ENCODE measurements at places on chromosomes 11 and 22.

GRCh38 chr22:46353483-46354105 lies 18.1 kb downstream of the TRMU start:
- DNase-seq: no peak

DNA sequence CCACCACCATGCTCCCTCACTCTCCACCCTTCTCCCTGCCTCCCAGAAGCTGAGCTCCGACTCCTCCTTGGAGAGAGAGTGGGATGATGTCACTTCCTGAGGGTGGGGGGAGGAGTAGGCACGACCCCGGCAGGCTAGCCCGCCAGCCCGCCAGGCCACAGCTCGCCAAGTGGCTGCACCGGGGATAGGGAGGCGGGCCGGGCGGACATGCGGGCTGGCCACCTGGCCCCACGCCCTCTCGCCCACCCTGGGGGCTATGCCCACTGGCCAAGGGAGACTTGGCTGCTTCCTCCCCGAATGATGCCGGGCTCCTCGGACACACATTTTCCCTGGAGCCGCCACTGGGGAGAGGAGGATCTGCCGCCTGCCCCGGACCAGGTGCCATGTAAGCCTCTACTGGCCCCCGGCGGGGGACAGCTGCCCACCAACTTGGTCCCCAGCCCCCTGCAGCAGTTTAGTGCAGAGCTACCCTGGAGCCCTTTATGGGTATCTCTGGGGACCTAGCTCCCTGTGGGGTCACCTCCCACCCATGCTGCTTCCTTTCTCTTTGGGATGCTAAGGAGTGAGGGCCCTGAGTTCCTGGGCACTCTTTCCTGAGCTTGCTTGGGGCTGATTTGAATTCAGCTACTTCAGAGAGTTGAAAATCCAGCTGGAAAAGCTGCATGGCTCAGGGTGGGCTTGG lies 33.7 kb upstream of the MYRF start:
- no peak for DNase-seq

DNA sequence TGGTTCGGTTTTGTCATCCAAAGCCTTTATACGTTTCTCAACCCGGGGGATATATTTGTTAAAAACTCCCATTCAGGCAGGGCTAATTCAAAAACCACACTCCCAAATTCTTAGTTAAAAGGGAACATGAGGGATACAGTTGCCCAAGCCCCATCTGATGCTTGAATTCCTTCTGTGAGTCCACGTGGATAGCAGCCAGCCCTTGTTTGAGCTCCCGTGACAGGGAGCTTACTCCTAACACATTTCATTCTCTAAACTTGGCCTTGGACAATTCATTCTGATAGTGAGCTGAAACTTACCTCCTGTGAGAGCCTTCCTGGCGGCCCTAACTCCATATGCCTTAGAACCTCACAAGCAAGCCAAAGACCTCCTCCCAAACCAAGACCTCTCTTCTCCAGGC lies 357.5 kb downstream of the TENM4 start:
- no peak for DNase-seq

- DNase-seq: no peak
These were observed 118.0 kb downstream of the SIK3 start for GRCh38 chr11:116980136-116980793.

DNA sequence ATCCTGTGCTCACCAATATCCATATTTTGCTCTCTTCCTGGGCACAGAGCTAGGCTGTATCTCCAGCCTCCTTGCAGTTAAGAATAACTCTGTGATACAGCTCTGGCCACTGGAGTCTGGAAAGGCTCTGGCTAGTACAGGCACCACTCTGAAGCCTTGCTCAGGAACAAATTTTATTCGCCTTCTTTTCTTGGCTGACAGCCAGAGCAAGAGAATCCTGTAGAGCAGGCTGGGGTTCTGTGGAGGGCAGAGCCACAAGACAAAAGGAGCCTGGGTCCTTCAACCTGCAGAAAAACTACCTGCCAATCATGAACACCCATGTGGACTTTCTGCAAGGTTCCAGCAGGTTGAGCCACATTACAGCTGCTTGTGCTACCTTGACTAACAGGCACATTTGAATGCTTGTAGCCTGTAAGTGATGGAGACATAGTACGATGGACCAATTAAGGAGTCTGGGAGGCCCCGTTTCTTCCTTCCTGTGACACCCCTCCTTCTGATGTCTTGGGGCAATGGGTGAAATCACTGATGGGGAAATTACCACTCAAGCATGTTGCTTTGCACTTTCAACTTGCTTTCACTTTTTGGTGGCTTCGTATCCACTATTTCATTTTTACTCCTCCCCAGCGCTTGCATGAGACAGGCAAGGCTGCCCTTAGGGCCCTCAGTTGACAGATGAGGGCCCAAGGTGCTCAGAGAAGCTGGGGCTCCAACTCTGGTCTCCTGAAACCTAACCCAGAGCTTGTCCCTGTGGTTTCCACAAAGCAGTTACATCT lies 267.2 kb upstream of the SYN3 start:
- DNase-seq: no peak

DNA sequence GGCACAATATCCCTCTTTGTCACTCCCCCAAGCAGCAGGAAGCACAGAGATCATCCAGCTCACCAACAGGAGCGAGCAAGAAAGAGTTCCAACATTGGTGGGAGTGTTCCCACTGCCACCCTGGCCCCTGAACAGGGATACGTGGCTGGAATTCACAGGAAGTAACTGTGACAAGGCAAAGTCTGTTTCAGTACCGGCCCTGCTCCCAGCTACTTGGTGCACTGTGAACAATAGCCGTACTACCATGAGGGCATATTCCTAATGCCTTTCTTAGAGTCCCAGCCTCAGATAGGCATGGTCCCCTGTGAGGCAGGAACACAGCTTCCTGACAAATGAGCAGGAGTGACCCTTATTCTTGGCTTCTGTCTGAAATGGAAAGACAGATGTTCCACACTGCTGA lies 1.8 kb upstream of the SLC37A2 start:
- DNase-seq: no peak

DNA sequence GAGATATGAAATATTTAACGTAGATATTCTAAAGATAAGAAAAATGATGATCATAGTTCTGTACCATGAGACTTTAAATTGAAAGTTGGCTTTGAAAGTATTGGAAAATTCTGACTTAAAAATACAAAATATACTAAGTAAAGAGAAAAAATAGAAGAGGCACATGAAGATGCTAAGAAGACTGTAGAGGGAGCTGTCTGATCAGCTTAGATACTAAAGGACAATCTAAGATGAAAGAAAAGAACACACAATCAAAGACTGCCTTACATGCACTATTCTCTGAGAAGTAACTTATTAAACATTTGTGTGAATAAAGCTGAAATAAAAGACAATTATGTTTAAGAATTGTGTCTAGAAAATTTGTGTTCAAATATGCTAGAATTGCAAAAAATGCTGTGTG lies 55.1 kb downstream of the RBMXL2 start:
- DNase-seq: no peak

- DNase-seq: no peak
These were observed 21.5 kb upstream of the RAG2 start for GRCh38 chr11:36619502-36619901.

- DNase-seq: no peak
These were observed 5.0 kb downstream of the SNX19 start for GRCh38 chr11:130911306-130911705.

GRCh38 chr11:6862961-6863360 lies at the start of gene OR10A2:
Gene OR10A2, plus strand, starts transcription at chr11:6863057. Its CDS starts 6,698 bp downstream, at chr11:6869755.
- no peak for DNase-seq

DNA sequence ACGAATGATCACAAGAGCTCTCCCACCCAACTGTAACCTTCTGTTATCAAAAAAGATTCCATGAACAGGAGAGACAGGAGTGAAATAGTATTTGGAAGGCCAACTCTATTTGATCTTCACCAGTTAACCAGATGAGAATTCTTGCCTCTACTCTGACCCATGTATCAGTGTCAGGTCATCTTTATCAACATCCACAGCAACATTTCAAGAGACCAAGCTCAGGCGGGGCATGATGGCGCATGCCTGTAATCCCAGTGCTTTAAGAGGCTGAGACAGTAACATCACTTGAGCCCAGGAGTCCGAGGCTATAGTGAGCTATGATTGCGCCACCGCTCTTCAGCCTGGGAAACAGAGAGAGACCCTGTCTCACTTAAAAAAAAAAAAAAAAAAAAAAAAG lies 62.3 kb downstream of the GAB2 start:
- DNase-seq: no peak

DNA sequence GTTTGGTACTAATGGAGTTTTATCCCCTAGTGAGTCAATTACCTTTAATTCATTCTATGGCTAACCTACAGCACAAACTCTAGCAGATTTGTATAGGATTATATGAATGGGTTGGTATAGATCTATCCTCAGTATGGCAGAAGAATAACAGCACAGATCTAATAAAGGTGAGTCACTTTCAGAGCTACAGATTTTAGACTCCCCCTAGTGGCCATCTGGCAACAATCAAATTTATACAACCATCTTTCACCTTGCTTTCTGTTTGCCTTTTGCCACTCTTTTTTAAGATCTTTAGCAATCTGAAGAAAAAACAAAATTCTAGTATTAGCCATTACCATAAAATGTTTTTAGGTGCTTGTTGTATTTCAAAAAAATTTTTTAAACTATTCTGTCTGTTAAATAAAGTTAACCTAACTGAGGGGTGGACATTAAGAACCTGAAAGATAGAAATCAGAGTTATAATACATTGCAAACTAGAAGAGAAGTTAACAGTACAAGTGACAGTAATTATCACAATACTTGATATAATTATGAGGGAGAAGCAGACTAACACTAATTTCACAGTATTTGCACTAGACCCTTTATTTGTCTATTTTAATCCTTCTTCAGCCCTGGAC lies 25.8 kb downstream of the DDIAS start:
- peak; percentile 70 for DNase-seq

DNA sequence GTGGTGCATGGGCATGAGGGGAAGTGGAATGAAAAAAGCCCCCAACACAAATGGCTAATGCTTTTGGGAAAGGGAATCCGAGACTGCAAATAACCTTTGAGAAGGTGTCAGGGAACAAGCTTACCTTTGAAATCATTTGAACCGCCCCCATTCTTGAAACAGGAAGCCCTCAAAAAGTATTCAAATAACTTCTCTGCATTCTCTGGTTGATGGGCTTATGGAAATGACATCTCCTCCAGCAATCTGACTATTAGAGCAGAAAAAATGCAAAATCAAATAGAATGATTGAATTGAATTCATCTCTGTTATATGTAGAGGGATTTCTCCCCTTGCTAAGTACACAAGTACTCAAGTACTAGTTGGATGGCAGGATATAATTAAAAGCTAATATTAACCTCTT lies 409.9 kb downstream of the TMEM135 start:
- no peak for DNase-seq

- no peak for DNase-seq
These were observed 293.5 kb downstream of the TMEM135 start for GRCh38 chr11:87331273-87331672.

GRCh38 chr22:39176714-39177455 lies 24.4 kb upstream of the CBX7 start:
- DNase-seq: no peak

GRCh38 chr11:129937592-129938238 lies 42.3 kb upstream of the NFRKB start:
- DNase-seq: no peak

DNA sequence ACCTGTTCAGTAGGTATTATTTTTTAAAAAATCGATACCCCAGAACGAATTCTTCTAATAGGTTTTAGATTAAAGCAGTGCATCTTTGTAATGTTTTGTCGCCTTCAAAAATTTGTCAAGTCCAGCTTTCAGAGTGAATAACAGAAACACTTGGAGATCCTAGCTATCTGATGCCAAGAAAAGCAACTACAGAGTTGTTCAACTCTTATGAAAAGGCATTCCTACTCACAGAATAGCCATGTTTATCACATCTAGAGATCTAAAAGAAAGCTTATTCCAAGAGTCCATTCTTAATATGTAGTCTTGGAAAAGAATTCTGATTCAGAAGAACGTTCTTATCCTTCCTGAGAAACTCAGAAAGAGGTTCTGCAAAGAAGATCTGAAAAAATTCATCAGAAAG lies 268.5 kb downstream of the TTC28 start:
- DNase-seq: no peak

GRCh38 chr22:44136786-44137185 lies 43.9 kb upstream of the PARVG start:
- DNase-seq: no peak

GRCh38 chr11:128893578-128894285 lies 2.6 kb downstream of the KCNJ5 start:
- DNase-seq: no peak

- peak; percentile 14 for DNase-seq
These were observed 113.2 kb upstream of the RAG2 start for GRCh38 chr11:36711104-36711825.

GRCh38 chr22:42062506-42063170 lies 8.0 kb downstream of the NAGA start:
- no peak for DNase-seq

- no peak for DNase-seq
These were observed 123.7 kb upstream of the NECTIN1 start for GRCh38 chr11:119852741-119853140.

GRCh38 chr11:47573321-47573720 lies 5.4 kb downstream of the KBTBD4 start:
- DNase-seq: no peak

GRCh38 chr11:12430351-12430750 lies 53.0 kb downstream of the PARVA start:
- no peak for DNase-seq

DNA sequence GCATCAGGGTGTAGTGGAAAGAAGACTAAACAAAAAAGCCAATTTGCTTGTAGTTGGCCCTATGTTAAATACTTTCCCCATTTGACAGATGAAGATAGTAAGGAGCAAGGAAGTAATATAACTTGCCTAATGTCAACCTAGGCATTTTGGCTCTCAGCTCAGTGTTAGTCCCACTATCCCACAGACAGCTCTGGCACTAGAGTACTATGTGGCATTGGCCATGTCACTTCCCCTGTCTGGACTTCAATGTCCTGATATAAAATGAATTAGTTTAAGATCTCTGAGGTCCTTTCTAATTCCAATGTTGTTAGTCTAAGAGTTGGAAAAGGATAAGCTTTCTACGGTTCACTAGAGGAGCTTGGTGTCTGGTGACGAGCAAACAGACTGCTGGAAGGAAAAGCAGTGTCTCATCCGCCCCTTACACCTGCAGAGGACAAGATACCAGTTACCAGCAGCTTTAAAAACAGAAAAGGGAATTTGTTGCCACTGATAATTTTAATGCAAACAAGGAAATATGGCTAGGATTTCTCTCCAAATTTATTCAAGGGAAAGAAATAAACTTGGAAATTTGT lies 92.5 kb downstream of the RELT start:
- DNase-seq: no peak

GRCh38 chr11:31542862-31543261 lies 33.3 kb downstream of the ELP4 start:
- DNase-seq: no peak

- DNase-seq: no peak
These were observed 91.5 kb upstream of the YWHAH start for GRCh38 chr22:31852691-31853421.

DNA sequence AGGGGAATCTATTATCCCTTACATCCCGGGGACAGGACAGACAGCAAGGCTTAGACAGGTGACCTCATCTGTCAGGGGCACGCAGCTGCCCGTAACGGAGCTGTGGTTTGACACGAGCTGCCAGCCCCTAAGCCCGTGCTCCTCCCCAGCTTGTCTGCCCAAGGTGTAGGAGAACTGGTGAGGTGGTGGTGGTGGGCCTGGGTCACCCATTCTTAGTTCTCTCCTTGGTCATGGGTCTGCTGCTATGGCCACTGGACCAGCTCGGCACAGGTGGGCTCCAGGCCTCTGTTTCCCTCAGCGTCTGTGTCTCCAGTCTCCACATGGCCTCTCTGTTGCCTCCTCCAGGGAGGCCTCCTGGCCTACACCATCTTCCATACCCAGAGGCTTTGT lies 5.4 kb downstream of the PARVG start:
- DNase-seq: no peak

- DNase-seq: no peak
These were observed 232.0 kb downstream of the CEP164 start for GRCh38 chr11:117559698-117560097.

GRCh38 chr11:61514050-61514917 lies 5.7 kb downstream of the LRRC10B start:
- no peak for DNase-seq
